HFF-Myc (cell line): ENCODE measurements at places on chromosomes 7 and 10.
A peak's percentile ranks its signal among the peaks of the same experiment; 100 is the strongest.

GRCh38 chr7:131249003-131249402 is 78.7 kb upstream of the MKLN1 start:
- peak; percentile 83 for DNase-seq

- DNase-seq = no peak
Observed at GRCh38 chr7:123621707-123622106, 20.1 kb downstream of the ASB15 start.

DNA sequence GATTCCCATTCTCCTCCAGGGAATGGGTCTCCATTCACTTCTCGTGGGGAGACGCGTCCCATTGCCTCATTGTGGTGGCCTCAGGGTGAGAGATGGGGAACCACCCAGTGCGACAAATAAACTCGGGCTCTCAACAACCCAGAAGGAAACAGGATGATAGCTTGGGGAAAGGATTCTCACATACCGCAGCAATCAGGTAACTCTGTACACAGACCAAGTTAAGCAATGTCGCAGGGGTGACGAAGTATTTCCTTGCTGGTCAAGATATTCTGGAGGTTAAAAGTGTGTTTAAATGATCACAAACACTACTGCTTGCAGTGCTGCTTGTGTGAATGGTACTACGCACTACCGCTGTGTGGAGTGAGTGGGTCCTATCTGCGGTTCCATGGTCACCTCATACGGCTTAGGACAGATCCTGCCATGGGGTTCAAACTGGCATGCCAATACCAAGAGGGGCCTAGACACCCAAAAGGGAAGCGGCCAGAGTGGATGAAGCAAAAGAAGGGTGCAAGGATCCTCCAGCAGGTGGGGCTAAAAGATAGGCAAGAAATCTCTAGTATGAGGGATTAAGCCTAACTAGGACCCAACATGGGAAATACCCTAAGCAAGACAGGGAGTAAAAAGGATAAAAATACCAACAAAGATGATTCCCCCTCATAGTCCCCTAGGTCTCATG is 143.8 kb upstream of the TMEM106B start:
- peak; percentile 11 for DNase-seq

- DNase-seq = no peak
Observed at GRCh38 chr10:4051011-4051640, 266.1 kb upstream of the KLF6 start.

- DNase-seq = no peak
Observed at GRCh38 chr10:71696628-71697326, 22.8 kb downstream of the C10orf105 start.

DNA sequence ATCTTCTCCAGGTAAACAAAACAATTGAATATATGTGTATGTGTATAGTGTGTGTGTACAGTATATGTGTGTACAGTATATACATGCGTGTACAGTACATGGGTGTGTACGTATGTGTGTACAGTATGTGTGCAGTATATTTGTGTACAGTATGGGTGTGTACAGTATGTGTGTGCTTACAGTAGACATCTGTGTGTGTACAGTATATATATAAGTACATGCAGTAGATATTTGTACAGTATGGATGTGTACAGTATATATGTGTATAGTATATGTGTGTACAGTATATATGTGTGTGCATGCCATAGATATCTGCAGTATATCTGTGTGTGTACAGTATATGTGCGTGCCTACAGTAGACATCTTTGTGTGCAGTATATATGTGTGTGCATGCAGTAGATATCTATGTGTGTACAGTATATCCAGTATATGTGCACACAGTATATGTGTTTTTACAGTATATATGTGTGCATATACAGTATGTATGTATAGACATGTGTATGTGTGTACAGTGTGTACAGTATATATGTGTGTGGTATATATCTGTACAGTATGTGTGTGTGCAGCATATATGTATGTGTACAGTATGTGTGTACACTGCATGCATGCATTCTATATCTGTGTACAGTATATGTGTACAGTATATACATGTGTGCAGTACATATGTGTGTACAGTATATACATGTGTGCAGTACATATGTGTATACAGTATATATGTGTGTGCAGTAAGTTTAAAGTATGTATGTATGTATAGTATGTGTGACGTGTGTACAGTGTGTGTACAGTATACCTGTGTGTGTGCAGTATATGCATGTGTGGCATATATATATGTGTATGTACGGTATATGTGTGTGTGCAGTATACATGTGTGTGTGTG is 37.3 kb upstream of the SLC39A12 start:
- no peak for DNase-seq

- no peak for DNase-seq
Observed at GRCh38 chr10:46092524-46093081, 46.5 kb upstream of the MSMB start.

- peak; percentile 97 for DNase-seq
Observed at GRCh38 chr7:32905175-32905662, 13.7 kb upstream of the KBTBD2 start.

DNA sequence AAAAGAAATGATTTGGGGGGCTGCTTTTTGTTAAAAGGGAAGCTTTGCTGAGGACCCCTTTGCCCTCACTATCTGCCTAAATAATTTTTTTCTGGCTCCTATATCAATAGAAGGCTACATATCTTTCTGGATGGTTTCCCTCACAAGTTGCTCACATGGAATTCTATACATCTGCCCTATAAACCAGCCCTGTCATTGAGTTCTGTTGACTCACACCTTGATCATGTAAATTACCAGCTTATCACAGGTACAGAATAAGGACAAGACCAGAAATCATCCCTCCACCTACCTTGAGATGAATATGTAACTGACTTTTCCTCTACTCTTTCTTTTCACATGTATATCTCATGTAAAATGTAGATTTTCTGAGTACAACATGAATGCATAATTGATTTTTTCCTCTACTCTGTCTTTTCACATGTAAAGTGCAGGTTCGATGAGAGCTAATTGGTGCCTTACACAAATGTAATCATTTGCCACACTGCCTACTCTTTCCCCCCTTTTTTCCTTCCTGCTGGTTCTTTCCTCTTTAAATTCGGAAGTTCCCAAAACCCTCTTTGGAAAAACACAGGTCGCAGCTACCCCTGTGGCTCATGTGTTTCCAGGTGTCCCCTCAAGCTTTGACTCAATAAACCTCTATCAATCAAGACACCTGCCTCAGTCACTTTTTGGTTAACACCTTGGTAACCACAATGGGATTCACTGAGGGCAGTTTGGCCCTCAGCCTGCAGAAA is 12.5 kb downstream of the CYP3A43 start:
- DNase-seq = no peak

DNA sequence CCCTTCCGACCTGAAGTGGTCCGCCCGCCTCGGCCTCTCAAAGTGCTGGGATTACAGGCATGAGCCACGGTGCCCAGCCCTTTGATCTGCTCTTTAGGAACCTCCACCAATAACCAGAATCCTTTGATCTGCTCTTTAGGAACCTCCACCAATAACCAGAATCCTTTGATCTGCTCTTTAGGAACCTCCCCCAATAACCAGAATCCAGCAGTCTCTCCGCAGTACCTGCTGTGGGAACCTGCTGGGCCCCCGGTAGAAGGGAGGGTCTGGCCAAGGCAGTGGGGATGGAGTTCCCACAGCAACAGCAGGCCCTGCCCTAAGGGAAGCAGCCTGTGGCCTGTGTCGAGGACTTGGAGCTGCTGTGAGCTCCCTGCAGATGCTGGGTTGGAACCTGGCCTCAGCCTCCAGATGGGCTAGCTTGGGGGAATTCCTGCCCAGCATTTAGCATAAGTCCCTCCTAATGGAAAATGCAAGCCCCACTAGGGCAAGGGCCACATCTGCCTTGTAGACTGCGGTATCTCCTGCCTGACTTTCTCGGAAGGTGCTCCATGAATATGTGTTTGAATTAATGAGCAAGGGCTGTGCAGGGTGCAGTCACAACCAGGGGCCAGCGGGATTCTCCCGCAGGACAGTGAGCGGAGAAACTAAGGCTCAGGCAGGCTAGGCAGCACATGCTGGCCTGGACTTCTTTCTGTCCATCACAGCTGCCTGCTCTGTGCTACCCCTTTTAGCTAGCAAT is 165.8 kb downstream of the UBE2H start:
- no peak for DNase-seq
